ENCODE measurements at places on chromosomes 7 and 10.

GRCh38 chr10:80493522-80494051, 39.5 kb downstream of the TSPAN14 start:
- DNase-seq: no peak

- no peak for DNase-seq
Measured at GRCh38 chr7:96052860-96053470, 268.9 kb downstream of the SLC25A13 start.

- DNase-seq: no peak
Measured at GRCh38 chr7:24135003-24135817, 148.8 kb upstream of the NPY start.

DNA sequence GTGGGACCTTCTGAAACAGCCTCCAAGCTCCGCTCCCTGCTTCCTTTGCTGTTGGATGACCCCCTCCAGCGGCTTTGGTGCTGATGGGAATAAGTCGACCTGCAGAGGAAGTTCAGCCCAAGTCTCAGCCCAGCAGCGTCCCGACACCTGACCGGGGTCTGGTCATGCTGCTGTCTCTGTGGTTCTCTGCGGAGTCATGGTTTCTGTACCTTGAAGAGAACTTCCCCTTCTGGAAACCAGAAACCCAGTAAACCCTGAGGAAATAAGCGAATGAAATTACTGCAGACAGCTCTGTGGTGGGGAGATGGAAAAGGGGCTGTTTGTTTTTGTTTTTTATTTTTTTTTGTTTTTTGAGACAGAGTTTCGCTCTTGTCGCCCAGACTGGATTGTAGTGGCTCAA, 18.3 kb upstream of the ZNF12 start:
- peak; percentile 30 for DNase-seq

DNA sequence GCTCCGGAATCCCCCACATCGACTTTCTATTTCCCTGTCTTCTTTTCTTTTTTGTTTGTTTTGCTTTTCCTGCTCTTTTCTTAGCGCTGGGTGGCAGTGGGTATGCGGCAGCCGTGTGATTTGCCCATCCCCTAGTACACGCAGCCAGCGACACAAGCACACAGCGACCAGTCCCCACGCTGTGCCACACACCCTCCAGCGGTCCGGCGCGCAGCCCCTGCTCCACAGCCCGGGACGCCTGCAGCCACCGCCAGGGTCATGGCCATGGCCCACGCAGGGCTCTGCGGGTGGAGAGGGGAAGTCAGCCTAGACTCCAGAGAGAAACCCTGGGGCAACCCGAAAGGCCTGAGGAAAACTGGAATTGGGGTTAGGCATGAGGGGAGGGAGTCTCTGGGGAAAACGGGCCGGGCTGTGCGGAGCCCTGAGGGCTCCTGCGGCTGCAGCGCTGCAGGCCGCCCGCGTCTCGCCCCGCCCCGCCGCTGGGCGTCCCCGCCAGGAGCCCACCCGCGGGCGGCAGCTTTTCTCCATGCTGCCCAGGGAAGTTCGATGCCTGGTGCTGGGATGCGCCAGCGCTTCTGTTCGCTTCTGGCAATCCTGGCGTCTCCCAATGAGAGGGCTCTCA, 2.5 kb downstream of the CHRM2 start:
- DNase-seq: peak; percentile 20

GRCh38 chr7:100003711-100004661, 11.4 kb upstream of the ZKSCAN1 start:
- peak; percentile 33 for DNase-seq

- peak; percentile 77 for DNase-seq
Measured at GRCh38 chr10:97210543-97210960, 24.8 kb upstream of the SLIT1 start.

DNA sequence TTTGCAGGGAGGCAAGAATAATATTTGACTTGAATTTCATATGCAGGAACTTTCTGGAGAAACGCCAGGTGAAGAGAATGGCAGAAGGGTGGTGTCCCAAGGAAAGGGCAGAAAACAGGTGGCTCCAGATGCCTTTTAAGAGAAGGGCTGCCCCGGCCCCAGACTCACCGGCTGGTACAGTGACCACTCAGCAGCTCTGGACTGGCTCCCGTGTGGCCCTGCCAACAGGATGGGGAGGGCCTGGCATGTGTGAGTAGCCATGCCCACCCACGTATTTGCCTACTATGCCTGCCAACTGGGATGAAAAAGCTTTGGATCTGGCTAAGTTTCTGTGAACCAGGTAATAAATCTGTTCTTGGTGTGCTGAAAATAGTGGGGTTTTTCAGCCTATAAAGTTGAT, 159.5 kb downstream of the PRKAG2 start:
- no peak for DNase-seq

DNA sequence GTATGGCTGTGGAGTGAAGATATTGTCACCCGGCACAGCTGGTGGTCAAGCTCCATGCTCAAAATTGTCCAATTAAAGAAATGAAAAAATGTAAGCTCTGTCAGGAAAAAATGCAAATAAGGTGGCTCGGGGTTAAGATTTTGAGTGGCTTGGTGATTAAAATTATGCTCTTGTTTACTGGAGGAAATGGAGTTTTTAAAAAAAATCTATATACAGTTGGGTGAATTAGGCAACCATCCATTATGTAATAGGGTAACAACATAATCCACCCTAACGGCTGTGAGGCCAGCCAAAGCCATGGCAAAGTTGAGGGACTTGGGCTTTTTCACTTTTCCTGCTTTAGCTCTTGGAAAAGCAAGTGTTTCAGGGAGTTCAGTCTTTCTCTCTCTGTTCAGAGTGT, 260.8 kb upstream of the HABP2 start:
- no peak for DNase-seq
